ENCODE measurements at places on chromosomes 7 and 10.

GRCh38 chr10:35043796-35044344, 46.3 kb downstream of the CUL2 start:
- no peak for DNase-seq

GRCh38 chr10:100661520-100661919, 83.9 kb upstream of the PAX2 start:
- DNase-seq = no peak

GRCh38 chr7:112252141-112252540, 45.6 kb downstream of the ZNF277 start:
- no peak for DNase-seq

- DNase-seq = no peak
These were observed 46.4 kb downstream of the TCF7L2 start for GRCh38 chr10:112996462-112996861.

GRCh38 chr7:30984359-30985107, 20.8 kb downstream of the GHRHR start:
- DNase-seq = no peak

DNA sequence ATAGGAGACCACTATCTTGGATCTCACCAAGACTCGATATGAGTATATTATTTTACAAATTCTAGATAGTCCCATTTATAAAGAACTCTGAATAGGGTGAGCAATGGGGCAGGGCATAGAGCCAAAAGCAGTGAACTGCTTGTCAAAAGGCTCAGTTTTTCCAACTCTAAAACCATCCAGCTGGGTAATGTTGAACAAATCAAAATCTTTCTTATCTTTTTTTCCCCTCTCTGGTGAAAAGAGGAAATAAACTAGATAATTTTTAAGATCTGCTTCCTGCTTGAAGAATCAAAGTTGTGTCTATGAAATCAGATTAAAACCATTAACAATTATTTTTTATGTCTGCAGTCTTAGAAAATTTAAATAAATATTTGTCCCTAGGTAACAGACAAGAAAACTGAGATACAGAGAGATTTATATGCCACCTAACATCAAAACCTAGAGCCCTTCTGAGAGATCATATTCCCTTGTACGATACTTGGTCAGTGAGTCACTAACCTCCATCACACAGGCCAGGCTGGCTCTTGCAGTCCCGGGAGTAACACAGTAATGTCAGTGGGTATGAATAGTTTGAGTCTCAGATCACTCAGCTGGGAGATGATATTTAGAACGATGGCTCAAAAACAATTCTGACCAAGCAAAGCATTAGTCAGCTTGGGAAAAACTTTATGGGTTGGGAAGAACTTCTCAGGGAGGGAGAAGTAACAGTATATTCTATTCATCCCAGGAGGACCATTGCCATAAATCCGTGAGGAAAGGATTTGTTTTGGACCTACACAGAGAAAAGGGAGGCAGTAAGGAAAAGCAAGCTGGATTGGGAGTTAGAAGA, 178.8 kb downstream of the REEP3 start:
- DNase-seq = peak; percentile 59

- no peak for DNase-seq
These were observed 933.1 kb upstream of the LRRN3 start for GRCh38 chr7:110157631-110158362.

- DNase-seq = no peak
These were observed 120.6 kb downstream of the MTPAP start for GRCh38 chr10:30228417-30229036.

- DNase-seq = peak; percentile 0
These were observed 219.5 kb upstream of the PHYHIPL start for GRCh38 chr10:58956926-58957325.

DNA sequence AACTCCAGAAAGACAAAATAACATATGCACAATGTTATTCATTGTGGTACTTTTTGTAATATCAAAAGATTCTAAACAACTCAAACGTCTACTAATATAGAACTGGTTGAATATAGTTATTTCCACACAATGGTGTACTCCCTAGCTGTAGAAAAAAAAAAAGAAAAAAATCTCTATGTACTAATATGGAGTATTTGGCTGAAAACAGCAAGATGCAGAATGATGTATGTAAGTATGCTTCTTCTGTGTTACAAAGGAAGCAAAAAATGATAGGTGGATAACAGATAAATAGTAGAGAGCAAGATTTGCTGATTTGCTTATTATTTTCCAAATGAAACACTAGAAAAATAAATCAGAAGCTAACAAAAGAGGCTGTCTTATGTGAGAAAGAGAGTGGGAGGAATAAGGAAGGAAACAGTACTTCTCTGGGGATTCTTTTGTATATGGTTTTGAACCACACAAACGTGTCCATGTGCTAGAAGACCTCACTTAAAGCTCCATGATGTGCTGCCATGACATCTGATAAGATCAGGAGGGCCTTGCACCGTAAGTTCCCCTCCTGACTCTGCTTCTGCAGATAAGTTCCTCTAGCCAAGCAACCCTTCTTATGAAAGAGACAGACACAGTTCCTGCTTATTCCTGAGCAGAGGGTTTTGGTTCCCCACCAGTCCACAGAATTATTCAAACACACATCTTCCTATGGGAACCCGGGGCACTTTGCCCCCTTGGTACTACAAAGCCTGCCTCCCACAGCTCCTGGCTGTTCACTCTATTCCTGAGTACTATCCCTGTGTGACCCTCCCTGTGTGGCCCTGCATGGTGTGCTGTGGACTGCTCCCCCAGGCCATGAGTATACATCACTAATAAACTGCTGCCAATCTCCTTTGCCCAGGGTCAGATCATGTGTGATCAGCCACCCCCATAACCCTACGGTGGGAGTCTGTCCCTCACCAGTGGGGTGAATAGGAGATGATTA, 159.1 kb downstream of the CCDC71L start:
- no peak for DNase-seq

DNA sequence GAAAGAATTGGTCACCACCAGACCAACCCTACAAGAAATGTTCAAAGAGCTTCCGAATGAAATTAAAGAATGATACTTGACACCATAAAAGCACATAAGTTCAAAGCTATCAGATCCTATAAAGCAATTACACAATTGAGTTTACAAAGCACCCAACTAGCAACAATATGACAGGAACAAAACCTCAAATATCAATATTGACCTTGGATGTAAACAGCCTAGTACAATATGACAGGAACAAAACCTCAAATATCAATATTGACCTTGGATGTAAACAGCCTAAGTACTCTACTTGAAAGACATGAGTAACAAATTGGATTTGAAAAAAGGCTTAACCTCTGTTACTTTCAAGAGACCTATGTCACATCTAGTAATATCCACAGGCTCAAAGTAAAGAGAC, 1201.4 kb downstream of the XPNPEP1 start:
- no peak for DNase-seq

DNA sequence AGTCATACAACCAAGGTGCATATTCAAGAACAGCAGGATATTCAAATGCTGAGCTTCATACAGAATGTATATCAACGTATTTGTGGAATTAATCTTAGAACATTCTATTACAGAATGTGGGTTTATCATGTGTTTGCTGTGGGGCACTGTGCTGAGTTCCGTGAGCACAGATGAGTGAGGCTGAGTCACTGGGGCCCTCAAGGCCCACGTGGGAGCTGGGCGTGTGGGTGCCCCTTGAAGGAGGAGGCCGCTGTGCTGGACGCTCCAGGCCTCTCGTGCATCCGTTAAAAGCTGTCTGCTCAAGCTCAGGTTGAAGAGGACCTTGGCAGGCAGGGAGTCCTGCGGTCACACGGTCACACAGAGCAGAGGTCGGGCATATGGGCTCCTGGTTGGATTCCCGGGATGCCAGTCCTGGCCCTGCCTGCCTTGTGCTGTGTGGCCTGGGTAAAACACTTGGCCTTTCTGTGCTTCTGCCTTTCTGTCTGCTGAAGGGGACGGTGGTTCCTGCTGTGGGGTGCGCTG, 70.1 kb downstream of the GLRX3 start:
- DNase-seq = no peak

DNA sequence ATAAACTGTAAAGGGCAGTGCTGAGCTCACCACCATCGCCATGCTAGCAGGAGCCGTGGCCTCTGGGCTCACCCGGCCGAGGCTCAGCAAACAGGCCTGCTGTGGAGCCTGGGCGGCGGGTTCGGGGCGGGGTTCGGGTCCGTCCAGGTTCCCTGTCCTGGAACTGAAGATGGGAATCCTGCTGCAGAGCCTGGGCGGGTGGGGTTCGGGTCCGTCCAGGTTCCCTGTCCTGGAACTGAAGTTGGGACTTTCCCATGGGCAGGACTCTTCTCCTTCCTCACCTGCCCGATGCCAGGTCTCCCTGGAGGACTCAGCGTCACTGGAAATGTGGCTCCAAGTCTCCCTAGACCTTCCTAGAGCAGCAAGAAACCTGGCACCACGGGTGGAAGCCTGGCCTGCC, 36.6 kb downstream of the EN2 start:
- DNase-seq = no peak

DNA sequence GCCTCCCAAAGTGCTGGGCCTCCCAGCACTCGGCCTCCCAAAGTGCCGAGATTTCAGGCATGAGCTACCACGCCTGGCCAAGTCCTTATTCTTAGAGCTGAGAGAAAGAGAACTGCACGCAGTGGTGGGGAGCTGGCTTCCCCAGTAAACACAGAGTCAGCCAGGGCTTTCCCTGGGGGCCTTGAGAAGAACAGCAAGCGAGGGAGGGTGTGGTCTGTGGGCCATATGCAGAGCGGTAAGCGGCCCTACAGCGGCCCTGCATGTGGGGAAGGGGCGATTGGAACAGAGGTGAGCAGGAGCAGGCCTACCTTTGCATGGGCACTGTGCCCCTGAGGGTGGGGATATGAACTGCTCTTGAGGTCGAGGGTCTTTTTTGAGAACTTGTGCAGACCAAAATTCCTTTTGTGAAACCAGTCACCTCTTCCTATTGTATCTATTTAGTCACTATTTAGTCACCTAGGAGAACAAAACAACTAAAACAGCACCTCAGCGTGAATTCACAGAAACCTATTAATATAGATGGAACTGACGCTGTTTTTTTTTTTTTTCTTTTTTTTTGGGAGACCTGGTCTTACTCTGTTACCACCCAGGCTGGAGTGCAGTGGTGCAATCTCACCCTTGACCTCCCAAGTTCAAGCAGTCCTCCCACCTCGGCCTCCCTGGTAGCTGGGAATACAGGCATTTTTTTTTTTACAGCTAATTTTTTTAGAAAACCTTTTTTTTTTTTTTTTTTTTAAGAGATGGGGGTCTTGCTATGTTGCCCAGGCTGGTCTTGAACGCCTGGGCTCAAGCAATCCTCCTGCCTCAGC, 36.9 kb upstream of the SH2D4B start:
- DNase-seq = no peak

DNA sequence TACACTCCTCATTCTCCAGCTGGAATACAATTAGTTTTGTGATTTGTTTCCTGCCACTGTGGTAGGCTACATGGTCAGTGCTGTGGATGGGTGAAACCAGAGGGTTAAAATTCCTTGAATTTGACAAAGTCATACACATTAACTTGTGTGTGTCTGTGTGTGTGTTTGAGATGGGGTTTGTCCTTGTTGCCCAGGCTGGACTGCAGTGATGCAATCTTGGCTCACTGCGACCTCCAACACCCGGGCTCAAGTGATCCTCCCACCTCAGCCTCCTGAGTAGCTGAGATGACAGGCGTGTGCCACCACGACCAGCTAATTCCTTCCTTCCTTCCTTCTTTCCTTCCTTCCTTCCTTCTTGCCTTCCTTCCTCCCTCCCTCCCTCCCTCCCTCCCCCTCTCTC, 24.8 kb upstream of the GIMAP8 start:
- DNase-seq = no peak

DNA sequence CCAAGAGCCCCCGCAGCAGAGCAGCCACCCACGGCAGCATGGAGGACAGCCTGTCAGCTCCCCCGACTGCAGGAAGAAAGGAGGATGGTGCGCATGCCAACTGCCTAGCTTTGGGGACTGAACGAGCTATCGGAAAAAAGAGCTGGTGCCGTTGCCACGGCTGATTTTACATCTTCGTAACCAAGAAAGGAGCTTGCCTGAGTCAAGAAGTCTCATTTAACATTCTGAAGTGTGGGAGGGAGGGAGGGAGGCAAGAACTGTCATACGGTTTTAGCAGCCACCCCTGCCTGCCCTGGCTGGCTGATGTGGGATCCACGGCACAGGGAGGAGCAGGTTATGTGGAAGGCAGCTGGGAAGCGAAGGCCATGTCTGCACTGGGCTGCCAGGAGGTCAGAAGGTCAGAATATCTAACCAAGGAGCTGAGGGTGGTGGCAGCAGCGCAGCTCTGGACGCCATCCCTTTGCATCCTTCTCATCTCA, 74.7 kb upstream of the CAMK2B start:
- DNase-seq = no peak

DNA sequence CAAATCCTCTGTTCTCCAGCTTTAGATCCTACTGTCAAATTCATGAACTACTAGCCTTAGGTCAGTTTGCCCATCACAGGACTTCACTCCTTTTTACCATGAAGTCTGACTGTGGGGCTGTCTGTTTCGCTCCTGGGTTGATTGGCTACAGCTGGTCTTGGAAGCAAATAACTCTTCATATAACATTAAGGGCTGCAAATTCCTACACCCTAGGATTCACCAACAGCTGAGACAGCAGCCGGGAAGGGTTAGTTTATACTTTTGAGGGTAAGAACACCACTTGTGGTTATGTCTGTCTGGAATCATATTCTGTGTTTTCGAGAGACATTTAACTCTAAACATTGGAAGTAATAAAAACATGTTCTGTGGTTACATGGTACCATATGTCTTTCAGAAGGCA, 55.9 kb upstream of the KIAA1217 start:
- no peak for DNase-seq

GRCh38 chr7:53504914-53505313, 469.5 kb downstream of the POM121L12 start:
- DNase-seq = no peak

GRCh38 chr7:57354195-57354594, 95.8 kb upstream of the ZNF716 start:
- no peak for DNase-seq

- DNase-seq = no peak
These were observed 186.4 kb downstream of the ARHGAP12 start for GRCh38 chr10:31742255-31742654.

GRCh38 chr7:80922253-80923049, 3.6 kb upstream of the SEMA3C start:
- DNase-seq = no peak

GRCh38 chr7:47543714-47544113, 38.2 kb downstream of the TNS3 start:
- DNase-seq = no peak

- no peak for DNase-seq
These were observed 75.6 kb upstream of the LYZL2 start for GRCh38 chr10:30705101-30705624.

DNA sequence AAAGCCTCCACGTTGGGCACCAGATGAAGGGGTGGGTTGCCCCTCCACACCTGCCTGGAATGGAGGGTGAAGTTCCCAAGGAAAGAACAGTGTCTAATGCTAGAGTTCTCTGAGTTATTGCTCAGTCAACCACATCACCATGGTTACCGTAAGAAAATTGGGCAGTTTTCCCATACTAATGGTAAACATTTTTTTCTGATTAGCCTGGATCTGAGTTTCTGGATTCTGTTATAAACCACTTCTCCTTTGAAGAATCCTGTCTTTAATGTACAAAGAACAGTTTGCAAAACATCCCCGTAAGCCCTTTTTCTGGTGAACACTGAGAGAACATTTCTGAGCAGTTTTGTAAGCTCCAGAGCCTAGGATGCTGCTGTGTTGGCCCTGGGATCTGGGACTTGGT, 45.5 kb downstream of the ABCC2 start:
- DNase-seq = peak; percentile 54

- no peak for DNase-seq
These were observed 4.9 kb upstream of the RRP12 start for GRCh38 chr10:97406064-97406463.
